ENCODE measurements at places on chromosomes 7 and 10.
A peak's percentile ranks its signal among the peaks of the same experiment; 100 is the strongest.

DNA sequence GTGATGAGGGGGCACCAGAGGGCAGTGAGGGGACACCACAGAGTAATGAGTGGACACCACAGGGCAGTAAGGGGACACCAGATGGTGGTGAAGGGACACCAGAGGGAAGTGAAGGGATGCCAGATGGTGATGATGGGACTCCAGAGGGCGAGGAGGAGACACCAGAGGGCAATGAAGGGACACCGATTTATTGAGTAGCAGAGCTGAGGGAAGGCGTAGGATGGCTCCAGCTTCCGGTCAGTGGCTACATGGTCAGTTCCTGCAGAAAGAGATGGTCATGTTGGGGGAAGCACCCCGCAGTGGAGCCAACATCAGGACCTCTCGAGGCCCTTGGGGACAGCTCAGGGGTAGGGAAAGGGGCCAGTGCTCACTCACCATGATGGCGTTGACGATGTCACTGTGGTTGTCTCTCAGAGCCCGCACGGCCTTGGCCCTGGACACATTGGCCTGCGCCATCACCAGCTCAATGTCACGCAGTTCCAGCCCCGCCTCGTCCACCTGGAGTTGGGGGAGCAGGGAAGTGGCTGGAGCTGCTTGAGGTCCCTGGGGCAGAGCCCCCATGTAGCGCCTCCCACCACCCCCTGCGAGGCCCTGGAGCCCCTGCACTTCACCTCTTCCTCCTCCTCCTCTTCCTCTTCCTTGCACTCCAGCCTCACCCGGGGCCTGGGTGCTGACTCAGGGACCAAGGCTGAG is 8.4 kb downstream of the NACAD start:
- peak; percentile 24 for DNase-seq

DNA sequence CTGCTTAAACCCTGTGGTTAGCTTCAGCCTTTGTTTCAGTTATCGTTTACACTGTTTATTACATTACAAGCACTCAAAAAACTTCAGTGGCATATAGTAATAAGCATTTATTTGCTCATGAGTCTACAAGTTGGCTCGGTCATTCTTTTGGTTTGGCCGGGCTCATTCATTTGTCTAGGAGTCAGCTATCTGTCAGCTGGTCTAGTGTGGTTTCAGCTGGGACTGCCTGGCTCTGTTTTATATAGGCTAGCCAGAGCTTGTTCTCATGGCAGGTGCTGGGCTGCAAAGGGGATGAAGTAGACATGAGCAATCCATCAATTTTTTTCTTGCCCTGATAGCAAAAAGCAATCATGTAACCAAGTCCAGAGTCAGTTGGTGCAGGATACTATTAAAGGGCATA is 103.6 kb downstream of the MKLN1 start:
- no peak for DNase-seq

DNA sequence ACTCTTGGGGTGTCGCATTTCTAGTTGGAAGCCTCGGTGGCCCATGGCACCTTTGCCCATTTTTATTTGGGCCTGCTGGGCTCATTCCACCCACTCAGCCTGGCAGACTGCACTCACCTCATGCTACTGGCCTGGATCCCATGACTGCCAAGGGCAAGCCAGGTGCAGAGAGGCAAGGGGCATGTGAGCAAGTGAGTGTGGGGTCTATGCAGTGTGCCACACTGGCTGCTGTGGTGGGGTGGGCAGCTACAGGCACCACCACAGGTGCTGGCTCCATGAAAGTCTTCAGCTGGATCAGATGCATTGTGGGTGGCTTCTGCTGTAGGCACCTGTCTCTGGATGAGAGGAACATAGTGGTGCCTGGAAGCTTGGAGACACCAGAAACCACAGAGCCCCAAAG is 220.8 kb downstream of the POLR1F start:
- no peak for DNase-seq

DNA sequence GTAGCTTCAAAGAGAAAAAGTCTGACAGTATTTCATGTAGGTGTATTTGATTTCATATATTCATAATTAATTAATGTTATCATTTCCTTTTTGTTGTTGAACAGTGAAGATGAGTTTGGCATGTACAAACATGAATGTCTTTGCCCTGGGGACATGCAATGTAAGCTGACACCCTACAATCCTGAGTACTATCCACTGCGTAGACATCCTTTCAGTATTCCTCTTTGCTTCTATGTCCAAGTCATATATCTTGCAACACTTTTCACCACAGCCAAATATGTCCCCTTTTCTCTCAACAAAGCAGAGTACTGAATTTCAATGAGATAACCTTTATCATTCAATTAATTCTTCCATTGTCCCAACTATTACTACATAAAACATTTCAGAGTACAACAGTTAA is 93.6 kb downstream of the GPR37 start:
- no peak for DNase-seq

DNA sequence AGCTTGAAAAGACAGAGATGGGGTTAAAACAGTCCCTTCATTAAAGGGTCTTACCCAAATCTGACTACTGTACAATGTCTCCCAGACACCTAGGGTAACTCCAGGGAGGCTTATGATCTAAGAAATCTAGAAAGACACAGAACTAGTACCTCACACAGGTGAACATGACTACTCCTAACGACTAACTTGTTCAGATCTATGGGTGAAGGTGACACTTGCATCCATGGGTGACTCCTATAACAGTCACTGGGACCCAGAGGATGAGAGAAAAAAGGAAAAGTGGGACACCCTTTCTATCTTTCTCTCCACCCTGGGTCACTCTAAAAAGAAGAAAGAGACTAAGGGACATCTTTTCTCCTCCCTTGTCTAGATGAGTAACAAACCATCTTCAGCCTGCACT is 19.2 kb downstream of the AKR1C8 start:
- DNase-seq: no peak

GRCh38 chr7:67955061-67955460 is 958.4 kb downstream of the TYW1 start:
- DNase-seq: no peak

- DNase-seq: no peak
Observed at GRCh38 chr10:20369863-20370736, 527.0 kb downstream of the NEBL start.

DNA sequence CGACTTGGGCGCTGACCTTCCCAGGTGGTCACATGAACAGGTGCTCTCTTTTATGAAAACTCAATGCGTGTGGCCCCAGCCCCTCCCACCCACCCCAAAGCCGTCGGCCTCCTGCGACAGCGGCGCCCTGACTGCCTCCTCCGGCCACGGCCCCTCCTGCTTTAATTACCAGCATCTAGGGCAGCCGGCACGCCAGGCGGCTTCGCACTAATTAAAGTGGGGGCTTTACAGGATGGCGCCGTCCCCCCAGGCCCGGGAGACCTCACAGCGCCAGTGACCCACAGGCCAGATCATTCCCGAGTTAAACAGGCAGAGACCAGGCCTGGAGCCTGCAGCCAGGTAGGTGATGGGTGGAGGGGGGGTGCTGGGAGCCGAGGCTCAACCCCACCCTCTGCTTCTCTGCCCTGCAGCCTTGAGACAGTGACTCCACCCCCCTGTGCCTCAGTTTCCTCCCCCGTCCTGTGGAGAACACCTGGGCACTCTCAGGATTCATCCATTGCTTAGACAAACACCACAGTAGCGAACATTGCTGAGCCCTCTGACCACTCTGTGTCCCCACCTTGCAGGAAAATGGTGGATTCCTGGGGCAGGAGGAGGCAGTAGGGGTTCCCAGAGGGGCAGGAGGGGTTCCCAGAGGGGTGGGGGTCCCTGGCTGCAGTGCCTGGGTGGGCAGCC is 100.8 kb downstream of the MICALL2 start:
- DNase-seq: peak; percentile 58

GRCh38 chr10:34298346-34298818 is 516.7 kb downstream of the PARD3 start:
- DNase-seq: no peak

GRCh38 chr10:129494740-129495139 is 27.7 kb downstream of the MGMT start:
- no peak for DNase-seq

GRCh38 chr10:128078136-128078969 is 47.9 kb downstream of the MKI67 start:
- DNase-seq: peak; percentile 78

DNA sequence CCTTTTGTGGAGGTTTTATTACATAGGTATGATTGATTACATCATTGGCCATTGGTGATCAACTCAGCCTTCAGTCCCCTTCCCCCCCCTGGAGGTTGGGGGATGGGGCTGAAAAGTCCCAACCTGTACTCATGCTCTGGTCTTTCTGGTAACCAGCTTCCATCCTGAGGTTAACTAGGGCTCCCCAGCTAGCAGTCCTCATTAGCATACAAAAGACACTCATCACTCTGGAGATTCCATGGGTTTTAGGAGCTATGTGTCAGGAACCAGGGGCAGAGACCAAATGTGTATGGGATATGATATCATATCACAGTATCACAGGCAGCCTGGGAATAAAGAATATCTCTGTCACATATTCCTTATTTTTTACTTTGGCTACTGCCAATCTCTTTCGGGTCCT is 13.6 kb downstream of the CCSER2 start:
- no peak for DNase-seq

GRCh38 chr7:101586906-101587677 is 42.0 kb downstream of the MYL10 start:
- DNase-seq: no peak

DNA sequence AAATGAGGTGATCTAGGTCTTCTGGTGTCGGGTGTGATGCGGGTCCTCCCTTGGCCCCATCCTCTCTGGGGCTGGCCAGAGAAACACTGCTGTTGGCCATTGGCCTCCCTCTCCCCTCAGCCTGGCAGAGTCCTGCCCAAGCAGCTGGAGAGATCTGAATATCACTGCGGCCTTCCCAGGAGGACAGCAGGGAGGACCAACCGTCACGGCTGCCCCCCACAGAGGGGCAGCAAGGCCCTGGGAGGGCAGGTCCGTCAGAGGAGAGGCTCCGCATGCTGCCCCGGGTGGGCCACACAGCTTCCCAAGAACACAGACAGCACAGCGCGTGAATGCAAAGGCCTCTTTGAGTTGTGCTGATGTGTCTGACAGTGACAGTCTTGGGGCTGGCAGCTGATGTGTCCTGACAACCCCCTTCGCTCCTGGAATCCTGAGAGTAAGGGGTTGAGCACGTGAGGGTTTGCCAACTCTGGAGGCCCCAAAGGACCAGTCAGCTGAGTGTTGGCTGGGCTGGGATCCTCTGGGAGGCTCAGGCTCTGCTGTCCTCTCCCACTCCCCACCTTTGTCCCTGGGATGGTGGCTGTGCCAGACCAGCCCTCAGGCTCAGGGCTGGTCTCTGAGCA is 132.5 kb upstream of the UNC5B start:
- DNase-seq: peak; percentile 8

GRCh38 chr7:140019172-140019571 is 43.6 kb downstream of the PARP12 start:
- DNase-seq: no peak

DNA sequence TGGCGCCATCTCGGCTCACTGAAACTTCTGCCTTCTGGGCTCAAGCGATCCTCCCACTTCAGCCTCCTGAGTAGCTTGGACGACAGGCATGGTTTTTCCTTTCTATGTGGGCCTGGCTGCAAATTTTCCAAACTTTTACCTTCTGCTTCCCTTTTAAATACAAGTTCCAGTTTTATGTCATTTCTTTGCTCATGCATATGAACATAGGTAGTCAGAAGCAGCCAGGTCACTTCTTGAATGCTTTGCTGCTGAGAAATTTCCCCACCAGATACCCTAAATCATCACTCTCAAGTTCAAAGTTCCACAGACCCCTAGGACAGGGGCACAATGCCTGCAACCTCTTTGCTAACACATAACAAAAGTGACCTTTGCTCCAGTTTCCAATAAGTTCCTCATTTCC is 21.6 kb upstream of the RPEL1 start:
- DNase-seq: no peak

DNA sequence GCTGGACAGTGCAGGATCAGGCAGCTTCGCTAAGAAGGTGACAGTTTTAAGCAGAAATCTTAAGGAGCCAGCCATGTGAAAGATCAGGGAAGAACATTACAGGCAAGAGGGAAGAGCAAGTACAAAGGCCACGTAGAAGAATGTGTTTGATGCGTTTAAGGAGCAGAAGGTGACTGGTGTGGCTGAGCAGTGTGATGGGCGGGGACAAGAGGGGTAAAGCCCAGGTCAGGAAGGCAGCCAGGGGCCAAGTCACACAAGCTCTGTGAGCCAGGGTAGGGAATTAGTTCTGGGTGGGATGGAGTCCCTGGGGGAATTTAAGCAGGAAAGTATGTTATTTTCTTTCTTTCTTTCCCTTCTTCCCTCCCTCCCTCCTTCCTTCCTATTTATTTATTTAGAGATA is 166.9 kb downstream of the SH3PXD2A start:
- DNase-seq: no peak

DNA sequence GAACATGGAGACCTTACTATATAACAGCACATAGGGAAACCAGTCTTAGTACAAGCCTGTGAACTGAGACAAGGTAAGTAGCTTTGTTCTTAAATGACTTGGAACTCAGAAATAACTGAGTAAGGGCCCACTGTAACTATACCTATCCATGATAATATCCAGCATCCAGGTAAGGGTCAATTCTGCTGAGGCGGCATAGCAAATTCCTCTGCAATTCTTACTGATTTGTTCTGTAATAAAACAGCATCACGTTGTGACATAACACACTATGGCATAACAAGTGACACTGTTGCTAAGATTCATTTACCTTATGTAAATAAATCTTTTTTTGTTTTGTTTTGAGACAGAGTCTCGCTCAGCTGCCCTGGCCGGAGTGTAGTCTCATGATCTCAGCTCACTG is 97.4 kb downstream of the JMJD1C start:
- no peak for DNase-seq

GRCh38 chr10:110324201-110324804 is 19.6 kb upstream of the SMNDC1 start:
- DNase-seq: no peak

GRCh38 chr10:36023939-36024338 is 381.8 kb upstream of the FZD8 start:
- no peak for DNase-seq

DNA sequence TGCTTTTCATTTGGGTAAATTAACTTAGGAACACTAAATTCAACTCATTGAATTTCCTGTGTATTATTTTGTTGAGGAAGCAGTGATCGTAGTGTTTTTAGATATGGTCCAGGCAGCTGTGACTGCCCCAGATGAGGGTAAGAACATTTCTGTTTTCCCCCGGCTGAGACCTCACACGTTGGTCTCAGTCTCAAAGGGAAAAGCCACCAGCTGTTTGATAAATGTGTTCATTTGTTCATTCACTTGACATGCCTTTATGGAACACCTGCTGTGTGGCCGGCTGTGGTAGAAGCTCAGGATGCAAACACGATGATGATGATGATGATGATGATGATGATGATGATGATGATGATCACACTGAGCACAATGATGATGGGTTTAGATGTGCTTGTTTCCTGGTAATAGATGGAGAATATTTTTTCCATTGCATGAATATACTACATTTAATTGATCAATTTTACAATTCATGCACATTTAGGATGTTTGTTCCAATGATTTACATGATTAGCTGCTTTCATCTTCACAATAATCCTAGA is 125.6 kb upstream of the ZNF32 start:
- no peak for DNase-seq

GRCh38 chr7:77735457-77735856 is 39.2 kb downstream of the RSBN1L start:
- DNase-seq: no peak

GRCh38 chr7:46515844-46516590 is 594.9 kb upstream of the IGFBP3 start:
- DNase-seq: no peak

GRCh38 chr10:89086801-89087521 is 96.4 kb downstream of the FAS start:
- DNase-seq: no peak

Data from D341Med (cell line).